ENCODE measurements at places on chromosomes 13 and 19.

DNA sequence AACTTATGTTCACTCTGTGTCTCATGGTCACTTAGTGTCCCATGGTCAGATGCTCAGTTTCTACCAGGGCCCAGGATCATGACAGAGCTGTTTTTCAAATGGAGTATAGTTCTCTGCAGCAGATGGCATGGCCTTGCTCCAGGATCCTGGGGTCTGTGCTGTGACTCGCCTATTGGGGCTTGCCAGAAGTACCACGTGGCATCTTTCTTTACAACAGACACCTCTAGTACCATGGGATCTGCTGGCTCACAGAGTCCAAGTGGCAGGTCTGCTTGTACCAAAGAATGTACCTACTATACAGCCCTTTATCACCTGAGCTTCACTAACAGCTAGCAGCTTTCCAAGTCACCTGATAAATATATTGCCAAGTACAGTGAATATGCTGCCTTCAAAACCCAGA is 6.0 kb upstream of the RNF6 start:
- no peak for DNase-seq

- no peak for DNase-seq
Measured at GRCh38 chr13:75437582-75438318, 44.2 kb downstream of the TBC1D4 start.

DNA sequence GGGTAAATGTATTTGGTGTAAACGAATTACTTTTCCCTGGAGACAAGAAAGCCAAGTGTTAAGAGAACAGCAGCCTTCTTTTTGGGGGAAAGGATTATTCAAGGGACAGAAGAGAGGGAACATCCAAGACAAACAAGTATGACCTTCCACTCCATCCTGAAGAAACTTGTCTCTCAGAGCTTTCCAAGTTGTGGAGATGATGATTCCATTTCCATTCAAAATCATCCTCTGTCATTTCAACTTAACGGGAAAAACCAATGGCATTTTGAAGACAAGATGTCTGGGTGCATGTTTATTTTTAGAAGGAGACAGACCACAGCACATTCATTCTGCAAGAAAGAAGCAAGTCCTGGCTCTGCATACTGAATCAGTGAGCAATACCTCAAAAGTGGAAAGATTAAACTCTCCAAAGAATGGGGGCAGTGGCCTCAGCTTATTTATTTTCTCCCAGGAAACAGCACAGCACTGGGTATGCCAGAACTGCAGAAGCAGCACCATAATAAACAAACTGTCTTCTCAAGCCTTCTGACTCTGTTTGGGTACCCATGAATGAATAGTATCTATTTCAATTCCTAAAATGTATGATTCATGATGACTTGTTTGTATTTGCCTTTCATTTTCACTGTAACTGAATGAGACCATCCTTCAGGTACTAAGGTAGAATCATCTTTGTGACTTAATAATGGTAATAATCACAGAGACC is 541.0 kb downstream of the RFC3 start:
- DNase-seq = no peak

DNA sequence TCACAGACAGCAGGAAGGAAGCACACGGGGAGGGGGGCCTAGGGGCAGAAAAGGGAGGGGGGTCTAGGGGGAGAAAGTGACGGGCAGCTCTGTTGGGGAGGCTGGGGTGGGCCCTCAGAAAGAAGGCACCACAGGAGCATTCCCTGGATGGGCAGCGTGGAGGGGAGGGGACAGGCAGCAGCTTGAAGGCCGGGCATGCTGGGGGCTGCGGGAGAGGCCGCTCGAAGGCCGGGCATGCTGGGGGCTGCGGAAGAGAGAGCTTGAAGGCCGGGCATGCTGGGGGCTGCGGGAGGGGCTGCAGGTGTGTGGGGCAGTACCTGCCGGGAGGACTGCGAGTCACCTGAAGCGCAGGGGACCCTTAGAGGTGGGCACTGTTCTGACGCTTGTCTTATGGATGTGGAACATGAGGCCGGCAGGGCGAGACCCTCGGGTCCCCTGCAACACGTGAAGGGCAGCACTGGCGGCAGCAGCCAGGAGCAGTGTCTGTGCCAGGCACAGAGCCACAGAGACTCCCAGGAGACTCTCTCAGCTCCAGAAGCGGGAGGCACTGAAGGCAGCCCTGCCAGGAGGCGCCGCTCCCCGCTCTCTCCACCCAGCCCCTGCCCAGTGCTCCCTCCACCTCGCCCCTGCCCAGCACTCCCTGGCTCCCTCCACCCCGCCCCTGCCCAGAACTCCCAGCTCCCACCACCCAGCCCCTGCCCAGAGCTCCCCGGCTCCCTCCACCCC is 13.3 kb downstream of the ZNF787 start:
- DNase-seq = no peak

Data from activated T-helper 1 cell treated with anti-CD3 and anti-CD28 coated beads, Interleukin-12 subunit alpha, Interleukin-12 subunit beta, Interleukin-2, Interleukin-4 antibody, amounts not matched to agents 30 ng/mL and 10 ng/mL and 1 ng/mL, durations not matched to agents 14 hours and 24 hours and 36 hours (primary cell).